Activated T-helper 1 cell treated with anti-CD3 and anti-CD28 coated beads, Interleukin-12 subunit alpha, Interleukin-12 subunit beta, Interleukin-2, Interleukin-4 antibody, amounts not matched to agents 30 ng/mL and 10 ng/mL and 1 ng/mL, durations not matched to agents 14 hours and 24 hours and 36 hours (primary cell): ENCODE measurements at places on chromosomes 13 and 19. TPM values are rescaled to one million over a fixed set of nuclear protein-coding genes. Genes with fewer than 3 reads are reported as not detected.

DNA sequence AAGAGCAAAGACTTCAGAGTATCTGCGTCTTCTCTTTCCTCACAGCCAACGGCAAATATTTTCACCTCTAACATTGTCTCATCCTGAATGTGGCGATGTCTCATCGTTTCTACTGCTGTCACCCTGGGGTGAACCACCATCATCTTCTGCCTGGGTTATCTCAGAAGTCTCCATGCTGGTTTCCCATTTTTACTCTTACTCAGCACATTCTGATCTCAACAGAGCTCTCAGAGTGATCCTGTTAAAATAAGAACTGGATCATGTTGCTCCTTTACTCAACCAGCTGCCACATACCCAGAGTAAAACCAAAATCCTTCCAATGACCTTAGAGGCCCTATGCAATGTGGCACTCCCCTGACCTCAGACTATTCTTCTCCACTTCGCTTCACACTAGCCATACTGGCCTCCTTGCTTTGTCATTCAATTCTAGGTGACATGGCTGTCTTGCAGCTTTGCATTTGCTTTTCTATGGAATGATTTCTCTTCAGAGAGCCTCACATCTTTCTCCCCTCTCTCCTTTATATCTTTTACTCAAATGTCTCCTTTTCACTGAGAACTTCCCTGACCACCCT is 7.8 kb upstream of the OLFM4 start:
- H3K4me3 ChIP-seq, result no peak overlapping the region
- H3K36me3 ChIP-seq, result no peaks in the 10 kb centered on the region
- no peaks in the 10 kb centered on the region for H3K27me3 ChIP-seq

DNA sequence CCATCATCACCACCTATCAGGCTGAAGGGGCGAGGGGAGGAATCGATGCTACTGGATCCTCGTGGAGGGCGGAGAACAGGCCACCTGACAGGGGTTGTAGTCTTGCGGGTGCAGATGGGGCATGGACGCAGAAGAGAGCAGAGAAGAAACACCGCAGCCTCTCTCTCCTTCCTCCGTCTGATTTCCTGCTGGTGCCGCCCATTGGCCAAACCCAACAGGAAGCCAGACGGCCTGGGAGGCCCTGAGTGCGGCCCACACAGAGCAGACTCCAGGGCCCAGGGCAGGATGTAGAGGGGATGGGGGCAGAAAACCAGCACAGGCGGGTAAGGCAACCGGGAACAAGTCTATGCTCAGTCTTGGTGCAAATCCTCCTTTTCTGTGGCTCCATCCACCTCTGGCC is 15.4 kb downstream of the CEBPA start:
- peaks cover 17% of the 10 kb centered on the region for H3K4me1 ChIP-seq
- no peak for DNase-seq
- H3K36me3 ChIP-seq, result peaks cover 11% of the 10 kb centered on the region

GRCh38 chr19:44757735-44758505 is 9.4 kb downstream of the BCL3 start:
- H3K27me3 ChIP-seq, result no peaks in the 10 kb centered on the region
- no peak overlapping the region for H3K4me3 ChIP-seq
- DNase-seq, result no peak
- H3K27ac ChIP-seq, result peak overlapping the region; percentile 67

Gene TEX29
- 0.42 and 0.70 TPM in 2 replicates for total RNA-seq

Gene ZIC2
- 0.08 and 0.10 TPM in 2 replicates for total RNA-seq

Gene FXYD7
- total RNA-seq, result 0.39 TPM in 1 of 2 replicates, not detected in the other

Gene OR4F17
- not detected in 2 replicates for total RNA-seq
